ENCODE measurements at places on chromosomes 13 and 19. TPM values are rescaled to one million over a fixed set of nuclear protein-coding genes. Genes with fewer than 3 reads are reported as not detected.

DNA sequence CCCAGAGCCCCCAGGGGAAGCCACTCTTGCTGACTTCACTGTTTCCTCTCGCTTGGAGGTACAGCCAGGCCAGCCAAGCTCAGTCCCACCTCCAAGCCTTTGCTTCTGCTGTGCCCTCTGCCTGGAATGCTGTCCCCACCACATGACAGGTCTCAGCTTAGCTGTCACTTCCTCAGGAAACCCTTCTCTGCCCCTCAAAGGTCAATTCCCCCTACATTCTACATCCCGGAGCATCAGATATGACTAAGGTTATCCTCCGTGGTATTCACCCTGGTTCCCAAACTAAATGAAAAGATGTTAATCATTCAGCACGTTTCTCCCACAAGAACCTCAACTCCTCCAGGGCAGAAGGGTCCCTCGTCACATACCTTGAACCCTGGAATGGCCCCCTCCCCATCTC is 53.5 kb downstream of the PTPRS start:
- no peak for DNase-seq

DNA sequence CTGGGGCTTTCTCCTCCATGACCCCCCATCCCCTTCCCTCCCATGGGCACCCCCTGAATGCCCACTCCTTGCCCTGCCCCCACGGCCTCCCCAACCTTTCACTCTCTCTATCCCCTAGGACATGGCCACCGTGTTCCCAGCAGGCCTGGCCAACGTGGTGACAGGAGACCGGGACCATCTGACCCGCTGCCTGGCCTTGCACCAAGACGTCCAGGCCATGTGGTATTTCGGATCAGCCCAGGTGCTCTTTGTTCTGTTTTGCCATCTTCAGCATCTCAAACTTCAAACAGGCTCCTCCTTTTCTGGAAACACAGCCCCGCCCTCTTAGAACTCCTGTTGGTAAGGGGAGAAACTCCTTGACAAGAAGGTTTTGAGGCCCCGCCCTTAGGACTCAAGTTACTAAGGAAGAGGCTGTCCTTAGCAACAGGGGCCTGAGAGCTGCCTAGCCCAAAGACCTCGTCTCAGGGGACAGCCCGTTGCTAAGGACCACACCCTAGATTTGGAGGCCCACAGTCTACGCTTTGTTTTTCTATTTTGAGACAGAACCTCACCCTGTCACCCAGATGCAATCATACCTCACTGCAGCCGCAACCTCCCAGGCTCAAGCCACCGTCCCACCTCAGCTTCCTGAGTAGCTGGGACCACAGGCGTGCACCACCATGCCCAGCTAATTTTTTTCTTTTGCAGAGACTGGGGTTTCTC is 5.1 kb upstream of the FLT3LG start:
- no peak for DNase-seq

DNA sequence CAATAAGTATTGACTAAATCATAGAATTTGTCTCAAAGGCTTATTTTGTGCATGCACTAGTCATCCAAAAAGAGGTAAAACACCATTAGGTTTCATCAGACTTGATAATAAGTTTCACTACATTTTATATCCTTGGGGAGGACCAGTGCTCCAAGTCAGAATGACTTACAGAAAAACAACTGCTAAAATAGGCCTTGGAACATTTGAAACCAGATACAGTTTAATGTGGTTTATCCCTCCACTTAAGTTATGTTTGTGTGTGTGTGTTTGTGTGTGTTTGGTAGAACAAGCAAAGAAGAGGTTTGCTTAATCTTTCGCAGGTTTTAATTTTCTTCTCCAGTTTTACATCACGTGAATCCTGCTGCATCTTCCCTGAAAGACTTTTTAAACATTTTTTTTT is 570.9 kb downstream of the PCDH9 start:
- DNase-seq, result no peak

DNA sequence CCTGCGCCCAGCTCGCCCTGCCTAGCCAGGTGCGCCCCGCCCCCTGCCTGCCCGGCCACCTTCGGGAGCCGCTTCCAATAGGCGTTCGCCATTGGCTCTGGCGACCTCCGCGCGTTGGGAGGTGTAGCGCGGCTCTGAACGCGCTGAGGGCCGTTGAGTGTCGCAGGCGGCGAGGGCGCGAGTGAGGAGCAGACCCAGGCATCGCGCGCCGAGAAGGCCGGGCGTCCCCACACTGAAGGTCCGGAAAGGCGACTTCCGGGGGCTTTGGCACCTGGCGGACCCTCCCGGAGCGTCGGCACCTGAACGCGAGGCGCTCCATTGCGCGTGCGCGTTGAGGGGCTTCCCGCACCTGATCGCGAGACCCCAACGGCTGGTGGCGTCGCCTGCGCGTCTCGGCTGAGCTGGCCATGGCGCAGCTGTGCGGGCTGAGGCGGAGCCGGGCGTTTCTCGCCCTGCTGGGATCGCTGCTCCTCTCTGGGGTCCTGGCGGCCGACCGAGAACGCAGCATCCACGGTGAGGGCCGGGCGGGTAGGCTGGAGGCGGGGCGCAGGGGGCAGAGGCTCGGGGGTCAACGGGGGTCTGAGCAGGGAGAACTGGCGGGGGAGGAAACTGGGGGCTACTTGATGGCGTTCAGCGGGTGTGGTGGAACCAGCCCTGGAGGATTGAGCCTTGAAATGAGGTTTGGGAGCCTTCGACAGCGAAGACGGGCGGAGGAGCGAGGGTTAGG is at the start of gene SPINT2:
SPINT2 (plus strand) TSS at position 88 of the 727 bp plus-strand sequence; CDS start at position 408, 320 bp downstream.
- no peak for DNase-seq

DNA sequence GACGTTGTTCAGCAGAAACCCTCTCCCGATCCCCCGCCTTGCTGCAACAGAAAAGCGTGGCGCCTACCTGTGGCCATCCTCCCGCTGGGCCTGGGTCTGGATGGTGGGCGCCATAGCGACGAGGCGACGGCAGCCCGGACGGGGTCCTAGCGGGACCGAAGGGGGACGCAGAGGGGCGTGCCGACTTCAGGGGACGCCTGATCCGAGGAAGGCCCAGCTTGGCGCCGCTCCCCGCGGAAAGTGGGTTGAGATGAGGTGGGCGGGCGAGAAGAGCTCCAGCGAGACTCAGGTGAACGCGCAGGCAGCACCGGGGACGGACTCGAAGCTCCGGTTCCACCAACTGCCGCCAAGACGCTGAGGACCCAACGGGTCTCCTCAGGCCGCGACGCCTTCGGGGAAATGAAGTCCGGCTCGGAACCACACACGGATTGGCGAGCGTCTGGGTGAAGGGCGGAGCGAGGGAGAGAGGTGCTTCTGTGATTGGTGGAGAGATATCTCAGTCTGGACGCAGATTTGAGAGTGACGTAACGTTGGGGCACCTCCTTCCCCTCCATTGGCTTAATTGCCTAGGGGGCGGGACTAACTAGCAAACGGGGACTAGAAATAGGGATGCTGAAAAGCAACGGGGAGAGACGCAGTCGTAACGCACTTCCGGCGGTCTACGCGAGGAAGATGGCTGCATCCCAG is at the start of the genes MED29 and PAF1:
MED29 (plus strand) TSS at position 628 of the 687 bp plus-strand sequence; CDS start at position 673, 45 bp downstream.
PAF1 (minus strand) TSS at position 356 of the 687 bp plus-strand sequence; CDS start at position 114, 242 bp downstream.
- peak; percentile 100 for DNase-seq

- DNase-seq, result no peak
Measured at GRCh38 chr19:38679839-38680238, 32.4 kb downstream of the ACTN4 start.

- no peak for DNase-seq
Measured at GRCh38 chr13:78197231-78197630, 278.6 kb upstream of the EDNRB start.

DNA sequence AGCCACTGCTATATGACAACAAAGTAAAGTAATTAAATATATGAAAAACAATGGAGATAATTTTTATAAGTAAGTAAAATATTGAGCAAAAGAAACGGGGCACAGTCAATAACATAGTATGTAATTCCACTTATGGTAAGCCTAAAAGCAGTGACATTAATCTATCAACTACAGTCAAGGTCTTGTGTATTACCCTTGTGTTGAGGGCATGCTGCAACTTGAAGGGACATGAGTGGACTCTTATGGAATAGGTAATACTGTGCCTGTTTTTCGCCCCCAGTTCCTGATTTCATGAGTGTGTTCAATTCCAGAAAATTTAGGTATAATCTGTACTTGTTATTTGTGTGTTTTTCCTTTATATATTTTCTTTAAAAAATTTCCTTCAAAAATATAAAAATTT is 201.3 kb upstream of the SLITRK6 start:
- no peak for DNase-seq

DNA sequence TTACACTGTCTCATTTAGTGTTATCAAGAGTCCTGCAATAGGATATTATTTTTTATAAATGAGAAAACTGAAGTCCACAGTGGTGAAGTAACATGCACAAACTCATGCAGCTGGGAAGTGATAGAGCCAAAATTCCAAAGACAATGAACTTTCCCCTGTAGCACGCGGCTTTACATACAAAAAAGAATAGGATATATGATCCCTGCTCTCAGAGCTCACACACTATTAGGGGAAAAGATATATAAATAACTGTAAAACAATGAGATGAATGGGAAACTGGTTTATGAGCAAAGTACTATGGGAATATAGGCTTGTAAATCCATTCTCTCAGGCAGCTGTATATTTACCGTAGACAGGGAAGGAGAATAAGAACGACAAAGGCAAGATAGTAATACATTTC is 39.7 kb downstream of the THSD1 start:
- DNase-seq, result no peak

DNA sequence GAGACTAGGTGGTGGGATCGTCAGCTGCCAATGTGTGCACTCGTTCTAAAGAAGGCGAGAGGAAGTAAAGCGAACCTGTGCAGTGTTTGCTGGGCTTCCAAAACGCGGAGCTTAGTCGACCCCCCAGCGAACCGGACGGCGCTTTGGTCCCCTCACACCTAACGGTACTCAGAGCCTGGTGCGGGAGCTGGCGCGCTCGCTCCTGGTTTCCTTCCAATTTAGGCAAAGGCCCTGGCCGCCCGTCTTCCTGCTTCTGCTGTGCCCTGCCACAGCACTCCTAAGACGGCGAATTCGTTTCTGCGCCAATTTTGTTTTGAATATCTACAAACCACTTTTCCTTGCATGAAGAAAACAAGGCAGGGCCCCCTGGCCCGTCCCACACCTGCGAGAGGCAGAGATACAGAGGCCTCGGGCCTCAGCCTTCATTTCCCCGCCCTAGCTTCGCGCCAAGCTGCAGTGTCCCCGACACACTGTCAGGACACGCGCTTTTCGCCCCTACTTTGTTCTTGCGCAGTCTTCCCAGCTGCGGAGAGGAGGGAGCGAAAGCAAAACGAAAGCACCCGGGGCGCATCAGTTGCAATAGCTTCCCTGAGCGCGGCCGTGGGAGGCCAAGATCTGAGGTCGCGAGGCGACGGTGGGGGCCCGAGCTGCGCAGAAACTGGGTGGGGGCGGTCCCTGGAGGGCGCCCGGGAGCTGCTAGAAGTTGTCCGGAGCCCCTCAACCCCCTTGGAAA is 111.9 kb downstream of the KCNRG start:
- DNase-seq, result no peak

GRCh38 chr19:50894478-50895356 is 16.5 kb downstream of the KLK4 start:
- DNase-seq, result no peak

GRCh38 chr13:111661776-111662175 is 341.3 kb downstream of the TEX29 start:
- DNase-seq, result no peak

DNA sequence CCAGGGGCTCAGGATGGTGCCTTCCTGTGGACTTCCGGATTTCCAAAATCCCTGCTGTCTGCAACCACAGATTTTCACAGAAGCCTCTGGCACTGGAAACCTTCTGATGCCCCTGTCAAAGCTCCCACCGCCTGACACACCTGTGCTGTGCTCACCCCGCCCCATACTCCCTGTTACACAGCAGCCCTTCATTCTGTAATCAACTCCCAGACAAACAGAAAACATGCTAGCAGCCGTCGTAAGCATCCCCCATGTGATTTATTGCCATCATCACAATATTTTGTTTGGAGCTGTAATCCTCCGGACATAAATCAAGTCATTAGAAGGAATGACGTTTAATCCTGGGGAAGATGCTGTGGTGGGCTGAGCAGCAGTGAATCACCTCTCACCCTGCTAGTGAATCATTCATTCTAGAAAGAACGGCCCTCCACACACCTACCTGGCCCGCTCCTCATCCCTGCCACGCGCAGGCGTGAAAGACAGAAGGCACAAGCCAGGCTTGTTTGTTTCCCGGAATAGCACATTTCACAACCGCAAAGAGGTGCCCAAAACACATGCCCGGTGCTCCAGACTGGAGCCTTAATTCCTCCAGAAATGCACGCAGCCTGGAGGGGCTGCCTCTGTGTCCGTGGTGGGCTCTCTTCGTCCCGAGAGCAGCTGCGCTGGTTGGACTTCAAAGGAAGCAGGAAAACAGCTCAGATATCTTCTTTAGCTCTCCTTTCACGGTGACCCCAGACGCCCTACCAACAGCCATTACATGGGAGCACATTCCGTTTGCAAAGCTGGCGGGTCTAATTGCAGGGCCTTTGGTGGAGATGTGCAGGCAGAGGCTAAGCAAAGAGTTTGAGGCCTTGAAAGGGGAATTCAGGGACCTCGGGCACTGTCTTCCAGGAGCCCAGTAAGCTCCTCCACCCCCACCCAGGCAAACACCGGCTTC is 41.3 kb upstream of the KCTD15 start:
- DNase-seq, result no peak

GRCh38 chr19:292951-293350 is 1.7 kb upstream of the PLPP2 start:
- DNase-seq, result no peak

GRCh38 chr13:102571075-102571474 is 25.7 kb upstream of the TPP2 start:
- DNase-seq, result no peak

- no peak for DNase-seq
Measured at GRCh38 chr13:91405240-91405639, 6.8 kb downstream of the GPC5 start.

GRCh38 chr19:17623224-17623935 is 64.8 kb downstream of the UNC13A start:
- no peak for DNase-seq

GRCh38 chr19:10835754-10836478 is at the start of gene TMED1:
Gene TMED1 (minus strand): TSS chr19:10836212. CDS start chr19:10836191, 21 bp downstream.
- DNase-seq, result peak; percentile 93

GRCh38 chr13:114324334-114324733 is 10.0 kb downstream of the CHAMP1 start:
- no peak for DNase-seq

GRCh38 chr13:37640499-37640898 is 41.9 kb upstream of the POSTN start:
- DNase-seq, result no peak

- no peak for DNase-seq
Measured at GRCh38 chr13:110726726-110727125, 13.2 kb downstream of the ING1 start.

- DNase-seq, result no peak
Measured at GRCh38 chr19:56383826-56384605, 9.3 kb downstream of the ZNF582 start.

- no peak for DNase-seq
Measured at GRCh38 chr13:48497669-48498068, 35.2 kb downstream of the RCBTB2 start.

PSG4 gene
- 0.28 TPM for polyA plus RNA-seq

MUC16 gene
- polyA plus RNA-seq, result 0.03 TPM

ZIM2 gene
- polyA plus RNA-seq, result 1.1 TPM

TTC9B gene
- not detected for polyA plus RNA-seq

ANGPTL8 gene
- polyA plus RNA-seq, result 0.28 TPM

SIGLEC5 gene
- not detected for polyA plus RNA-seq

SIGLEC8 gene
- polyA plus RNA-seq, result not detected

CGB2 gene
- polyA plus RNA-seq, result not detected

SLITRK6 gene
- 10.8 TPM for polyA plus RNA-seq

CEACAM18 gene
- not detected for polyA plus RNA-seq

CYP2A6 gene
- 0.14 TPM for polyA plus RNA-seq

KISS1R gene
- 0.43 TPM for polyA plus RNA-seq

MAU2 gene
- polyA plus RNA-seq, result 41.3 TPM

LPAR2 gene
- polyA plus RNA-seq, result 22.0 TPM

ERICH4 gene
- polyA plus RNA-seq, result 6.3 TPM

Measured in right renal cortex interstitium (tissue), 3 donors.